ENCODE measurements at places on chromosomes 1 and 21.

- DNase-seq, result peak; percentile 50
Measured at GRCh38 chr1:15352128-15352957, 57.3 kb upstream of the EFHD2 start.

DNA sequence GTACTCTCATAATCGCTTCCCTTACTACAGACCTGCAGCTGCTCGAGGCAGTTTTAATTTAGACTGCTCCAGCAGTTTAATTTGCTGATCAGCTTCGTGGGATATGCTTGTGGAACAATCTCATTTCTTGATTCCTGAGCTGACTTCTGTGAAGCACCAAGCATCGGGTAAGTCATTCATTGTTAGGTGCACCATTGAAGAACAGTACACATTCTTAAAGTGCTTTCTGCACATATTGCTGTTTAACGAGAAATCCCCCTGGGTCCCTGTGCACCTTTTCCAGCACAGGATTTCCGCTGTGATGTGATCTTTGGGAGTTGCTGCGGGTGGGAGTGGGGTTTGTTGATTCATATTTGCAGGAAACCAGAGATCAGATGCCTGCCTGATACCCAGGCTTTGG, 9.1 kb downstream of the GALNT2 start:
- no peak for DNase-seq

DNA sequence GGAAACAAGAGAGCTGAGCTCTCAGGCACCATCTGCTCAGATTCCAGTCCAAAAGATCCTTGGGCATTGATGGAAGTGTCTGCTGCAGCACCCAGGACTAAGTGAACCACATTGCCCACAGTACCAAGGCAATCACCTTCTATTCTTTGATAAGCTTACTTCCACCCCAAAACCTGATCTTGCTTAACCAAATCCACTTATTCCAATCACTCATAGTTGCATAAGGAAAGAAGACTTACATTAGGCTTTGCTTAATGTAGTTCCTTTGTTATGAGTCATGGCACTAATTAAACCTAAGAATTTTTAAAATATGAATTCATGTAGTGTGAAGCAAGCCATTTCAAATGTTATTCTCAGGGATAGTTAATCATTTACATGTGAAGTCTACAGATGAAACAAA, 84.5 kb downstream of the UCHL5 start:
- DNase-seq, result no peak

- no peak for DNase-seq
Measured at GRCh38 chr1:19076841-19077616, 120.6 kb upstream of the IFFO2 start.

DNA sequence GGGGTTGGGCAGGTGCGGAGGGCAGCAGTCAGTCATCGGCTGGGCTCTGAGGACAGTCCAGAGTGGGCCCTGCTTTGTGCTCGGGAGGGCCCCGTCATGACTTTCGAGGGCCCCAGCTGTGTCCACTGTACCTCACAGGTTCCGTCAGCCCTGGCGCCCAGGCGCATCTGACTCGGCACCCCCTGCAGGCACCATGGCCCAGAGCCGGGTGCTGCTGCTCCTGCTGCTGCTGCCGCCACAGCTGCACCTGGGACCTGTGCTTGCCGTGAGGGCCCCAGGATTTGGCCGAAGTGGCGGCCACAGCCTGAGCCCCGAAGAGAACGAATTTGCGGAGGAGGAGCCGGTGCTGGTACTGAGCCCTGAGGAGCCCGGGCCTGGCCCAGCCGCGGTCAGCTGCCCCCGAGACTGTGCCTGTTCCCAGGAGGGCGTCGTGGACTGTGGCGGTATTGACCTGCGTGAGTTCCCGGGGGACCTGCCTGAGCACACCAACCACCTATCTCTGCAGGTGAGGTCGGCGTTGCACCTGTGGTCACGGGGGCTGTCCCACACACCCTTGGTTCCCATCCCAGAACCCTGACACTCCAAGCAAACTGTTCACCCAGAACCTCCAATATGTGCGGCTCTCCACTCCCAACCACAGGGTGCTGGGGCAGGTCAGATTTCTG, 7.8 kb downstream of the PODN start:
- no peak for DNase-seq

- no peak for DNase-seq
Measured at GRCh38 chr1:236862615-236863211, 67.6 kb downstream of the MTR start.

DNA sequence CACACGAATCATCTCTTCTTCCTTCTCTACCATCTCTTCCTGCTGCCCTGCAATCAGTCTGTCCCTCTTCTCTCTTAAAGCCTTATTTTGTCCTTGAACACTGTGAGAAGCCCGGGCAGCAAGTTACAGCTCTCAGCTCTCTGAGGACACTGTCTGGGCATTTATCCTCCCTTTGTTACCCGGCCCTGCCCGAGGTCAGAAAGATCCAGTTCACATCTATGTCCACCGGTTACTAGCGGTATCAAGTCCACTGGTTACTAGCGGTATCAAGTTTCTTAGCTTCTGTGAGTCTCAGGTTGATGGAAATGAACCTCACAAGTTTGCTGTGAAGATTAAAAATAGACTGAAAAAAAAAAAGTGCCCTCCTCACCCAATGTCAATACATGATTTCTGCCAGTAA, 18.8 kb downstream of the IFNLR1 start:
- DNase-seq, result no peak

DNA sequence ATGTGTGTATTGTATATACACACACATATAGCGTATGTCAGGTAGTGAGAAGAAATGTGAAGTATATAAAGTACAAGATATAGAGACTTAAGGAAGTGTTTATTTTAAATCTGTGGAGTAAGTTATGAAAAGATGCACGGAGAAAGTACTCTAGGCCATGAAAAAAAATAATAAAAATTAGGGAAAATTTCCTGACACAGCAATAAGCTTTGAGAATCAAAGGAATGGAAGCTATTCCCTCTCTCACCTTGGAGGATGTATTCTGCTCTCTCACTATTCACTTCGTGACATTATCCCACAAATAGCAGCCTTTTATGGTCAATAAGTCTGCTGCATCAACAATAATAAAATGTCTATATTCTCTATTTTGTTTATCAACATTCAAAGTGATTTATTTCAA, 700.4 kb upstream of the RGS18 start:
- DNase-seq, result no peak

- DNase-seq, result no peak
Measured at GRCh38 chr1:213969958-213970555, 17.7 kb upstream of the PROX1 start.

DNA sequence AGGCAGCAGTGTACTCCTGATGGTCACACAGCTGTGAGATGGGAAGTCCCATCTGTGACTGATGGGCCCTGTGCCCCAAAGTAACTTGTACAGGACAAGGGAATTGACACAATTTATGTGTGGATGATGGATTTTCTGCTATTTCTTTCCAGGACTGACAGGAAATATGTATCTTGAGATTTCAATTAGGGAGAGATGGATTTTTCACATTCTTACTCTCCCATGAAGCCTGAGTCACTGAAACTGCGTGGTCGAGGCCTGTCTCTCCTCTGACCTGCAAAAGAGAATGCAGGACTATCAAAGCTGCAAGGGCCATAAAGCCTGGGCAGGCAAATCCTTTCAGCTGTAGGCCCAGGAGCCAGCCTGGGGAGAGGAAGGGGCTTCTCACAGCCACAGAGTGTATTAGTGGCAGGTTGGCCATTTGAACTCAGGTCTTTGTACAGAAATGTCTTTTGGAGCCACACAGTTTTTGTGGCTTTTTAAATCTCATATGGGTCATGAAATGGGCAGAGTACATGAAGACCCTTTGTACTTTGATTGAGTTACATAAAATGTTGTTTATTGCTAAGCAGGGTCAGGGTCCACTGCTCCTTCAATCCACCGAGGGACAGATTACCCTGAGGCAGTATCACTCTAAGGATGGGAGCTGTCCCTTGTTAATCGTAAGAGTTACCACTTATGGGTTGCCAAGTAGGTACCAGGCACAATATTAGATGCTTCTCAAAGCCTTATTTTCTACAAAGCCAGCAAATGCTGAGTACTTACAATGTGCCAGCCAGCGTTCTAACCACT, 14.8 kb downstream of the ALX3 start:
- no peak for DNase-seq

DNA sequence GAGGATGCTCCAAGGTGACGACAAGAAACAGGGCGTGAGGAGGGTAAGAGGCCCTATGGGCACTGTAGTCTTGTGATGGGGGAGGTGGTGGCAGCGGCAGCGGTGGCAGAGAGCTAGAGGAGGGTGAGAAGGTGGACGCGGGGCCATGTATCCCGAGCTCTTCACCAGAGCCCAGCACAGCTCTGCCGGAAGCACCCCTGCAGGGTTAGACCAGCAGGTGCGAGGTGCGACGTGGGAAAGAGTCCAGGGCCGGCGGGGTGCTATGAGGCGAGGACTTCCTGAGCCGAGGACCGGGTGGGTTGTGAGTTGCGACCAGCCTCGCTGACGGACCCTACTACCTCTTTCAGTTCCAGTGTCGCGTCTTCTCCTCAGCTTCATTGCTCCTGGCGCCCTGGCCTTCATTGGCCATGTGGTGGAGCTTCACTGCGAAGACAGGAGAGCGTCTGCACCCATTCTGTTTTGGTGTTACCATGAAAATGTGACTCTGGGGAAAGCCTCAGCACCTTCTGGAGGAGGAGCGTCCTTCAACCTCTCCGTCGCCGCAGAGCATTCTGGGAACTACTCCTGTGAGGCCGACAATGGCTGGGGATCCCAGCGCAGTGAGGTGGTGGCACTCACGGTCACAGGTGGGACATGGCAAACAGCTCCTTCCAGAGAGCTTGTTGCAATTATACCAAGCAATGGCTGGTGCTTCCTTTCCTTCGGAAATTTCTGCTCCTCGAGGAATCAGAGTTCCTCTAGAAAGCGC, 67.9 kb upstream of the KIRREL1 start:
- DNase-seq, result no peak

DNA sequence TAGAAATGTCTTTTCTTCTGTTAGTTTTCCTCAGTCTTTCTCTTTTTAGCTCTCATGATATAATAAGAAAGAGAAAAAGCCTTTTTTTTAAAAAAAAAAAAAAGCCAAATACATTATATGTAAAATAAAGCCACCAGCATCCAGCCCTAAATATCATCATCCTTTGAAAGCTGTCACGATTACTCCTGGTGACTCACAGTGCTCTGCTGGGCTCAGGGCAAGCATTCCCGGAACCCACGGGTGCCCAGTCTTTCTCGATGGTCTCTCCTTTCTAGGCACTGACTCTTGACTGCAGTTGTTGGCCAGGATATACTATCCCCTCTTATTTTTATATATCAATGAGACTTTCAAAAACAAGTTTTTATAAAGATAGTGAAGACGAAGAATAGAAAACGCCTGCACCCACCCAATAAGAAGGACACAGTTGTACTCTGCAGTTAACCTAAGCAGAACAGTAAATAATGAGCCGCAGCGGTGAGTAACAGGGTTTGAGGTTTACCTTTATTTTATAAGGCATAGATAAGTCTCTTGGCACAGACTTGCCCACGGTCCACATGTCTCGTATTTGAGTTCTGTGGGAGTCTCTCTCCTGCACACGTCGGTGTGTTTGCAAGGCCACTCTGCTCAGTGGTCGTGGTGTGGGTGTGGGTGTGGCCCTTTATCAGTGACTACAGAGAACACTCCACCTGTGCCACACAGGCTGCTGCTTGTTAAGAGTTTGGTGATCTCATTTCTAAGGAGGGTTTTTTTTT, 15.7 kb upstream of the MX2 start:
- DNase-seq, result no peak

- no peak for DNase-seq
Measured at GRCh38 chr21:39969691-39970364, 102.6 kb downstream of the PCP4 start.

GRCh38 chr1:47690341-47691250, 252.8 kb downstream of the FOXD2 start:
- no peak for DNase-seq

DNA sequence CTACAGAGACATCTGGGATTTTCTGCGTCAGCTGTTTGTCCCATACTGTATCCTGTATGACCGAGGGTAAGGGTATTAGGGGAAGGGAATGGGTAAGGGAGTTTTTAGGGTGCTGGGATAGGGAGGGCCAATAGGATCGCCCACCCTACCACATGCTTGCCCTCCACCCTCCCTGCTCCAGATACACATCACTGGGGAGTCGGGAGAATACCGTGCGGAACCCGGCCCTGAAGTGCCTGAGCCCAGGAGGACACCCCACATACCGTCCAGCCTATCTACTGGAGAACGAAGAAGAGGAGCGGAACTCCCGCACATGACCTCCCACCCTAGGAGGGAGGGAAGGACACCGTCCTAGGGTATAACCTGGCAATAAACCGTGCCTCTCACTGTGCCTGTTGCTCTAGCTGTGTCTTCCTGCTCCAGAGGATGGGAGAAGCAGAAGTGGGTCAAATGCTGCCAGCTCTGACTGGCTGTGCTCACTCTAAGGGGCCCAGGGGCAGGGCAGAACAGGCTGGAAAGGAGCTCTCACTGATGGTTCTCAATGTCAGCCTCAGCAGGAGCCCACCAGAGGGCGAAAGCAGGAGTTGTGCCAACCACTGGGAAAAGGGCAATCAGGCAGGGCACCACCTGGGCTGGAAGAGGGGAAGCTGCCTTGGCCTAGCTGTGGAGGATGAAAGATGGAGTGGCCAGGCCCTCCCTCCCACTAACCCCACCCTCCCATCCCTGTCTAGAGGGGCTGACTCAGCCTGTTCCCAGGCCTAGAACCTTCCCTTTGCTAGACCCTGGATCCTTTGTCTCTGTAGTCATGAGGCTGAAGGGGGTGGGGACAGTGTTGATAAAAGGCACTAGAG, 440 bp upstream of the LENEP start:
- DNase-seq, result no peak

DNA sequence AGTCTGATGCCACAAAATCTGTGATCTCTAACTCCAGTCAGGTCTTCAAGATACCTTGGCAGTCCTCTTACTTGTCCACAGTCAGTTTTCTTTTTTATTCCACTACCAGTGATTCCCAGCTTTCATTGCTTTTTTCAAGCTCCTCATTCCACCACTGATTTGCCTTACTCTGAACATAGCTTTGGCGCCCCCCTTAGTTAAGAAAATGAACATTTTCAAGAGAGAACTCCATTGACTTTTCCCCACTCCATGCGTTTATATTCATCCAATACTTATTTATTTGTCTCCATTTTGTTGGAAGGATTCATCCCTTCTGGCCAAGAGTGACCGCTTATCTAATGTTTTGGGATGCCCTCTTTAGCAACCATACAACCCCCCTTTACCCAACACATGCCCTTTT, 33.9 kb upstream of the IPO9 start:
- DNase-seq, result no peak

DNA sequence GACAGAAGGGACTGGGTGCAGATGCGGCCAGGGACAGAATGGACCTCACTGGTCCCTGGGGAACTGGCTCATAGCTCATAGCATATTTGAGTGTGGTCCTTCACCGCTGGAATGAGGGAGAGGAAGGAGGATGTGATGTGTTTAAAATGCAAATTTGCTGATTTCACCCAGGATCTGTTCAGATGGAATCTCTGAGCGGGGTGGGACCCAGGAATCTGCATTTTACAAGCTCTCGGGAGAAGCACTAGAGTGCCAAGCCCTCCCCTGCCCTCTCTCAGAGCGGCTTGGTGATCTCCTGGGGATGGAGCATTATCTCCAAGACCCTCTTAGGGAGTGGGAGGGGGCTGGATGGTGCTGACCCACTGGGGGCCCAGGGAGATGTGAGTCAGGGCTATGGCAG, 22.8 kb upstream of the MFN2 start:
- no peak for DNase-seq

Data from stimulated activated CD4-positive, alpha-beta T cell treated with anti-CD3 and anti-CD28 coated beads, Interleukin-2, amount 100 ng/mL, for 24 hours (primary cell).